ENCODE measurements at places on chromosomes 12 and 14. TPM values are rescaled to one million over a fixed set of nuclear protein-coding genes. Genes with fewer than 3 reads are reported as not detected.

DNA sequence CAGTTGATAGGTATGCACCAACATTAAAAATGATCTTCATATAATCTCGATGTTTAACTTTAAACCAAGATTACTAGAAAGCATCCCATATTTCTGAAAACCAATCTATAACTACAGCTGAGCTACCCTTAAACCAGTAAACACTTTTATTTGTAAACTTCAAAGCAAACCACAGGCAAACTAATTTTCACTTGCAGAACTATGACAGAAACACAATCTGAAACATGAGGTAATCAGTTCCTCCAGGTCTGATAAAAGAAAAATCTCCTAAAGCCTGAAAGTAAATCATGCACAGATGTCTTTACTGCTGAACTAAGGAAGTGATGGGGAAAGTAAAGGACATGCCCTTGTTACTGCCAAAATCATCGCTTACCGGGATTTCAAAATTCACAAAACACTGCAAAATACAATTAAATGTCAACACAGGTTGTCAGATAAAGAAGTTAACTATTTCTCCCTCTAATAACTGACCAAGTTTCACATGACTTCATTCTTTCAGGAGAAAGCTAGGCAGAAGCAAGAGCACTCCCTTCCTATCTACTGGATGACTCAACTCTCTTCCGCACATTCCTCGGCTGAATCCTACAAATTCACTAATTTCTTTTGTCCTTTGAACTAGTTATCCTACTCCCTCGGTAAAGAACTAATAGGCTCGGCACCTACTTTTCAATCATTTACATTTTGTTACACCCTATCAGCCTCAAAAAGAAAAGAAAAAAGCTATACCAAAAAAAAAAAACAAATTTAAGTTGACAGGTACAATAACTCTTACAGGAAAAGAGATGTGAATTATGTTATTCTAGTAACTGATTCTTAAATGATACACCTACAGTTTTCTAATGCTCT lies 1.4 kb downstream of the EEA1 start:
- DNase-seq = no peak

INSM2 gene
- total RNA-seq = not detected

GRCh38 chr12:53963434-53964314 lies 9.0 kb downstream of the HOXC12 start:
- no peak for DNase-seq

GRCh38 chr14:71686677-71687076 lies 245.6 kb upstream of the RGS6 start:
- no peak for DNase-seq

DNA sequence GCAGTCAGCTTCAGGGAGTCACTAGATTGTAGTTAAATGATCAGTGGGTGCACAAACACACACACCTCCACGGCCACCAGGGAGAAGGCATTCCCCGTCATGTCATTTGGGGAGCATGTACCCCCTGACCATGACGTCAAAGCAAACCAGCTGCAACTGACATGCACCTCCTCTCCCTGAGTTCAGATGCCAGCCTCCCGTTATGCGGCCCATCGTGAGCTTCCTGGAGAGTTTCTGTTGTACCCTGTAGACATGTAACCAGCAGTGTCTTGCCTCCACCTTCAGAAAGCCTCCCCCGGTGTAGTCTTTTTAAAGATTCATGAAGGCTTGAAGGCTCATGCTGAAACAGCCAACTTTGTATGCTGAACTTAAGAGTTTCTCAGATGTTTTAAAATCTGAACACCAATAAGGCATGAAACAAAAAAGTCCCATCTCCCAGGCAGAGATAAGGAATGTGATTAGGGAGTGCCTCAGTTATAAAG lies 54.8 kb downstream of the FNTB start:
- no peak for DNase-seq
